Effector memory CD8-positive, alpha-beta T cell (primary cell): ENCODE measurements at places on chromosomes 2 and 18.

DNA sequence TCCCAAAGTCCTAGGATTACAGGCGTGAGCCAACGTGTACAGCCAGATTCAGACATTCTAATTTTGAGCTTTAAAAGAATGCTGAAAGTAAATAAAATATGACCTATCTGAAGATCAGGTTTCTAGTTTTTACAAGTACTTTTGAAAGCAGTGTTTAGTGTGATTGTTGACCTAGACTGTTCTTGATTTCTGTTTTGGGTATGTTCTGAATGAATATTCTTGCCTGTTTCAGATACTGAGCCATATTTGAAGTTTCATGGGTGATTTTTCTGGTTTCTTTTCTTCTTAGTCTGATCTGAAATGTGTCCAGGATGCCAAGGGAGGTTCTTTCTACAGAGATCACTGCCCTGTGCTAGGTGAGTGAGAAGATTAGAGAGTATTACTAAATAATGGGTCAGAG is 37.2 kb downstream of the MIB1 start:
- DNase-seq = no peak

DNA sequence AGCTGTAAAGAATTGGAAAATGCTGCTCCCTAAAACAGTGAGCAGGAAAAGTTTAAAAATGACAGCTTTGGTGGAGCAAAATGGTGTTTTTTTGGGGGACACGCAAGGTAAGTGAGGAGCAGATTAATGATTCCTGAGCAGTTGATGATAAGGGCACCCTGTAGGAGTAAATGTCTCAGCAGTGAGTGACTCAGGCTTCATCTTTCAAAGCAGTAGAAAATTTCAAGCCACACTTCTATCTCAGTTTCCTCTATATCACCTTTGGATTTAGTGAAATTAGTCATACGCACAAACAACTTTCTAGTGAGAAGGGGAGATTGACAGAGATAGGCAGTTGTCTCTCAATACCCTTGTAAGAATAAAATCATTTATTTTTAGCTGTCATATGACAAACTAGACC is 709.0 kb upstream of the FAM98A start:
- DNase-seq = no peak

GRCh38 chr2:134558208-134558830 is 160.5 kb downstream of the TMEM163 start:
- no peak for DNase-seq

DNA sequence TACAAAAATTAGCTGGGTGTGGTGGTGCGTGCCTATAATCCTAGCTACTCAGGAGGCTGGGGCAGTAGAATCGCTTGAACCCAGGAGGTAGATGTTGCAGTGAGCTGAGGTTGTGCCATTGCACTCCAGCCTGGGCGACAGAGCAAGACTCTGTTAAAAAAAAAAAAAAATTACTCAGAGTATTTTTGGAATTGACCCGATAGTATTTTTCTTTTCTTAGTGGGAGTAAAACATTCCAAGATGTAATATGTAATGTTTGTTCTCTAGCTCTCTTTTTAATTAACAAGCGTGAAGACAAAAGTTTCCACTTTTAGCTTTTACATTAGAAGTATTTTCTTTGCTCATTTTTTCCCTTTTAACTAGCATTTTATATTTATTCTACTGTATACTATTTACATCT is 12.0 kb upstream of the TMEM18 start:
- no peak for DNase-seq

- DNase-seq = no peak
These were observed 44.9 kb upstream of the LONRF2 start for GRCh38 chr2:100367163-100367562.

DNA sequence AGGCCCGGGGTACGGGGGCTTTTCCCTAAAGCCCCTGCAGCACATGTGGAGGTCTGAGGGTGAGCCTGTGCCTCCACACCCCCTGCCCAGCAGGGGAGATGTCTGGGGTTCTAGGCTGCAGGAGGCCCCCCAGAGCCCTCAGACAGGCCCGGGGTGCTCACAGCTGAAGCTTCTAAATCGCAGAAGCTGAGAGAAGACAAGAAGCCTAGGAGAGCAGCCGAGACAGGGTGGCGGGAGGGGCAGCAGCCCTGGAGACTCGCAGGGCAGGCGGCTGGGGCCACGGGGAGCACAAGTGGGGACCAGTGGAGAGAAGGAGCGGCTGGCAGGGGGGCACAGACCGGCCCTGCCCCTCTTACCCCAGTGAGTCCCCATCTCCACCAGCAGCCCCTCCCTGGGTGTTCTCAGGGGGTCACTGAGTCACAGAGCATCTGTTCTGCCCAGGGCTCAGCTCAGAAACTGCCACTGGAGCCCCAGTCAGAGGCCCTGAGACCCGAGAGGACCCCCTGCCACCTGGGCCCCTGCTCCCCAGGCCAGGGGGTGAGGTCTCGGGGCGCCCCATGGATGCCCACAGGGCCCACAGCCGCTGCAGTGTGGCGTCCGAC is 26.1 kb downstream of the GPC1 start:
- no peak for DNase-seq
